MV-4-11 (cell line): ENCODE measurements at places on chromosomes 3 and 15.

GRCh38 chr15:84572231-84572630 is 28.6 kb upstream of the ZSCAN2 start:
- DNase-seq: no peak

GRCh38 chr3:127389420-127389819 is 101.6 kb upstream of the PRR20G start:
- DNase-seq: no peak

GRCh38 chr3:24726423-24726822 is 231.8 kb upstream of the THRB start:
- DNase-seq: no peak

DNA sequence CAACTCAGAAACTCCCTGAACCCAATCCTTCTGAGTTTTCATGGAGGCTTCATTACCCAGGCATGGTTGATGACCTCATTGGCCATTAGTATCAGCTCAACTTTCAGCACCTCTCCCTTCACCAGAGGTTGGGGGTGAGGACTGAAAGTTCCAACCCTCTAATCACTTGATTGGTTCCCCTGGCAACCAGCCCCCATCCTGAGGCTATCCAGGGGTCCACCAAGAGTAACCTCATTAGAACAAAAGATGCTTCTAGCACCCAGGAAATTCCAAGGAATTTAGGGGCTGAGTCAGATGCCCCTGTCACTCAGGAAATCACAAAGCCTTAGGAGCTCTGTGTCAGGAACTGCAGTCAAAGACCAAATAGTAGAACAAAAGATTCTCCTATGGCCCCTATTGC is 43.8 kb downstream of the ADAMTSL3 start:
- DNase-seq: no peak

DNA sequence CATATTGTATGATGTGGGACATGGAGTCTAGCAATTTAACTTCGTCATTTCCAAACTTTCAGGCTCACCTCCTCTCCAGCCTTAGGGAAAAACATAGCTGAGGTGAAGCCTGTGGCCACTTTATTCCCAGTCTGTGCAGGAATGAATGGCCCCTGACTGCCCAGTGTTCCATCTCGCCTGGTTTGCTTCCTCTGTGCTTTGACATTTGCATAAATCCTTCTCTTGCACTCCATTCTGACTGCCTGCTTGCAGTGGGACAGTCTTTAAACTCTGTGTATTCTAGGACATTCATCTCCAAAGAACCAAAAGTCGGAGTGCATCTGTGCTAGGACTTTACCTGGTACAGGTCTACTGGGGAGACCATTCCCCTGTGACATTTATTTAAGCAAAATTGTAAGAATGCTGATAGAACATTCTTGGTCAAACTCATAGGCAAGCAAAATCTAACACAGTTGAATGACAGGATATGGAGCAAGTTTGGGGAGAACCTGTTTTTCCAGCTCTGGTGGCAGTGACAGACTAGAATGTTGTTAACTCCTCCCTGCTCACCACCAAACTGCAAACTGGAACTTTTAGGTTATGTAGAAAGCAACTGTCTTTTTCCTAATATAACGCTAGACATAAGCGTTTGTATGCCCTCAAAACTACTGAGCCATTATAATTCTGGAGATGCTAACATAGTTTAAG is 22.1 kb downstream of the TMED3 start:
- DNase-seq: no peak
